AG09319 (cell line): ENCODE measurements at places on chromosomes 3 and 15.
A peak's percentile ranks its signal among the peaks of the same experiment; 100 is the strongest.

GRCh38 chr15:40182358-40183029 is 21.6 kb downstream of the BUB1B start:
- DNase-seq = no peak

GRCh38 chr3:4533489-4534443 is 40.6 kb downstream of the ITPR1 start:
- no peak for DNase-seq

- DNase-seq = no peak
These were observed 601.0 kb upstream of the ADAMTS9 start for GRCh38 chr3:65288776-65289175.

DNA sequence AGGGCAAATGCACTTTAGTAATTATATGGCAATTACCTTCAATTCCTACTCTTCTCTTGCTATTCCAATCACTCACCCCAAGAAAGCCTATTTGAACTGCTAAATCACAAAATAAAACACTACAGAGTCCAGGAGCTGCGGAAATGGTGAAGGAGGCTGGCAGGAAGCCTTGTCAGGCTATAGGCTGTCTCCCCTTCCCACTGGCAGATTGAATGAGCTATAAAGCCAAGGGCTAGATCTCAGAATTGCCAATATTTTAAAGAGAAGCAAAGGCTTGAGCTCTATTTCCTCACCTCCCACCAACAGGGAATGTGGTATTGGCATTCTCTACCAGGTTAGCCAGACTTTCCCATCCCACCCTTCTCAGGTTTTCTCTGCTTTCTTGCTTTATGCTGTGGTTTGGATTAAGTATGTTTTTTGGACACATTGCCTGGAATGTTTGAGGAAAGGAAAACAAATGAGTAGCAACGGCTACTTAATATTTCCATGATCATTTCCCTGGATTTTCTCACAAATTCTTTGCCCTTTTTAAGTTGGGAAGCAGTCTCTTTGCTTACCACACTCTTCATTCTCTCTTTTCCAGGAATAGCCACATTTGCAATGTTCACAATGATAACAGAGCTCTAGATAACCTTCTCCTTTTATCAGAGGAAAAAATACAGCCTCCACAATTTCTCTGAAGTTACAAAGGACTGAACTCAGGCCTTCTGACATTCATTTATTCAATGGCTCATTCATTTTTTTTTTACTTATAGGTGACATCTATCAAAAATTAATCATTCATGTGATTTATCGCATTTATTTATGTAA is 1125.4 kb downstream of the ROBO1 start:
- DNase-seq = no peak

- no peak for DNase-seq
These were observed 322.2 kb downstream of the SLC9A9 start for GRCh38 chr3:143526011-143526545.

DNA sequence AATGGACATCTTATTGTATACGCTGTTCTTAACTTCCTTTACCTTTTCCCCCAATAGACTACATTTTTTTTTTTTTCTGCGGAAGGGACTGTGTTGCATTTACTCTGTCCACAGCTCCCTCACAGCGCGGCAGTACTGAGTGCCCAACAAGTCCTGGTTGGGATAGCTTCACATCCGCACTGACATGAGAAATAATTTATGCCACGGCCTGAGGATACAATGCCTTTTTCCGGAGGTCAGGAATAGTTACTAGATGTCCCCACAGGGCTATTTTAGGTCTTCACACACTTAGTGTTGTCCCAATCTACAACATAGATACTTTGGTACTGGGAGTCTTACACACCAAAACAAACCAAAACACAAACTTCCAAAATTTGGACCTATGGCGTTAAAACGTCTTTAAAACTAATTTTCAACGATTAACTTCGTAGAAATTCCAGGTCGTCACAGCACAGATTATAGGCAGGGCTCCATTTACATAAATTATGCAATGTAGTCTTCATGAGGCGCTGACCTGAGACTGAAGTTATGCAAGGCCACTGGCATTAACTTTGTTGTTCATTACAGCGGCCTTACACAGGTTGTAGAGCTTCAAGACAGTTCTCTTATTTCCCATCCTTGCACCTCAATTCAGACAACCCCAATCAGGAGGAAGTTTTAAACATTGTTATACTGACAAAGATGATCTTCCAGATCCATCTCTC is 989 bp upstream of the PPIB start:
- no peak for DNase-seq

DNA sequence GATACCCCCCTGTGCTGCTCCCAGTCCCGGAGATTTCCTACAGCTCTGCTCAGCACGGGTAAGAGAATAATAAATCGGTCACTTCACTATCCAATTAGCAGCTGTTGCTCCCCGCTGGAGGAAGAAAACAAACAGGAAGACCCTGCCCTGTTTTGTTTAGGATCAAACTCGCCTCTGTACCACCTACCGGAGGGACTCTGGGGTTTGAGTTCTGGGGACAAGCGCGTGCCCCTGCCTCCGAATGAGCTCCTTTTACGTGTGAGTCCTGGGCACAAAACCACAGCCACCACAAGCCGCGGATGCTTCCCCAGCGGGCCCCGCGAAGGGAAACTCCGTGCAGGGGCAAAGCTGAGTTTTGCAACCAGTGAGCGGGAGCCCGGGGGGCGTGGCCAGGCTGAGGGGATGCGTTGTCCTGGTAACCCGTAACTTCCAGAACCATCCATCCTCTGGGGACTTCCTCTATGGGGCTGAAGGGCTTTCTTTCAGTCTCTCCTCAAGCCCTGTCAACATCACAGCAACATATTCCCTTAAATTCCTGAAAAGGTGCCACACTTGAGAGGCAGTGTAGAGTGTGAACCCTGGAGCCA is 315.7 kb upstream of the PROK2 start:
- DNase-seq = peak; percentile 30

DNA sequence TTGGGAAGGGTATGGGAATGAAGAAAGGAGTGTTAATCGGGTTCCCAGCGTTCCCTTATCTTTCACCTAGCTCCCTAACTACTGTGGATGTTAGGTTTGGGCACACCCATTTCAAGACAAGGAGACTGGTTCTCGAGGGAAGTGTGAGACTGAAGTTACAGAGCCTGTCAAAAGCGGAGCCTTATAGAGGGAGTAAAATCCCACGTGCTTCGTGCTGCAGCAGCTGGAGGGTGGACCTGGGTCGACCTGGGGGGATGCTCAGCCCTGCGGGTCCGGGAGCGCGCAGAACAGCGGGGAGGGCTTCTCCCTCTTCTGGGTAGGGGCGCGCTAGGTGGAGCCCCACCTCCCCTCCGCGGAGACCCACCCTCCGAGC is 314 bp upstream of the TMED3 start:
- no peak for DNase-seq

GRCh38 chr3:183082355-183082915 is 16.9 kb downstream of the MCCC1 start:
- no peak for DNase-seq

DNA sequence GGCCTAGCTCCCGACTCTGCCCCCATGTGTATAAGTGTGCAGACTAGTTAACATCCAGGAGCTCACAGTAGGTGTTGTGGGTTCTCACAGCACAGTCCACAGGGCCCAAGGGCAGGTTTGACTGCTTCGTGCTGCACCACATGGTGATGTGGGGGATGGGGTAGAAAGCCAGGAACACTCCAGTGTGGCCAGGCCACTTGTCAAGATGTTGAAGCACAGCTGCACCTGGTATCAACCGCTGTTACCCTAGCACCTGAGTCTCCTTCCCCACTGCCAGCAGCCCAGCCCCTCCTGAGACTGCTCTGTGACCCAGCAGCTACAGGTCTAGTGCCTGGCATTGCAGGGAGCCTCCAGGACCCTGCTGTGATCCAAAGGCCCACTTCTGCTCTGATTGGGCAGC is 53.4 kb downstream of the CHDH start:
- no peak for DNase-seq

DNA sequence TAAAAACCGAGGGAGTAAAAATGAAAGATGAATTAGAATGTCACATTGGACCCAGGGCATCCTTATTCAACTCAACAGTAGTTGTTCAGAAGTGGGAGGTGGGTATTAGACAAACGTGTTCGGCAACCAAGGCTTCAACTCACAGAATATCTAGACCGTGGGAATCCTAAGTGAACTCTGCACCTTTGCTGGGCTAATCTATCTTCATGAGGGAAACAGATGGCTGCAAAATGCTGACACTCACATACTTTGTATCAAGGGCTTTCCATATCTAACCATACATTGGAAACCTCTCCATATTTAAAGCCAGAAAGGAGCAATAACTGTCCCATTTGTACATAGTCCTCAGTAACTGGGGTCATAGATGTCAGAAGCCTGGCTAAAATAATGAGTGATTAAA is 20.9 kb downstream of the PLSCR1 start:
- no peak for DNase-seq

DNA sequence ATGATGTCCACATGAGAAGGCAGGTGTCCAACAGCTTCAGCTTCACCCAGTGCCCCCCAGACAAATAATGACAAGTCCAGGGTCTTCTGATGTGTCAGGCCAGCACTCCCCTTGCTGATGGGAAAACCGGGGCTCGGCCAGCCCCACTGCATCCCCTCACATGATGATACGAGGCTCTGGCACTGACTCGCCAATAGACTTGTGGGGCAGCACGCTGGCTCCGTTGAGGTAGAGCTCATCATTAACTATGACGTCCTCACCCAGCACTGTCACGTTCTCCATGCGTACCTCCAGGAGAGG is 2.1 kb upstream of the AMIGO3 start:
- DNase-seq = no peak

DNA sequence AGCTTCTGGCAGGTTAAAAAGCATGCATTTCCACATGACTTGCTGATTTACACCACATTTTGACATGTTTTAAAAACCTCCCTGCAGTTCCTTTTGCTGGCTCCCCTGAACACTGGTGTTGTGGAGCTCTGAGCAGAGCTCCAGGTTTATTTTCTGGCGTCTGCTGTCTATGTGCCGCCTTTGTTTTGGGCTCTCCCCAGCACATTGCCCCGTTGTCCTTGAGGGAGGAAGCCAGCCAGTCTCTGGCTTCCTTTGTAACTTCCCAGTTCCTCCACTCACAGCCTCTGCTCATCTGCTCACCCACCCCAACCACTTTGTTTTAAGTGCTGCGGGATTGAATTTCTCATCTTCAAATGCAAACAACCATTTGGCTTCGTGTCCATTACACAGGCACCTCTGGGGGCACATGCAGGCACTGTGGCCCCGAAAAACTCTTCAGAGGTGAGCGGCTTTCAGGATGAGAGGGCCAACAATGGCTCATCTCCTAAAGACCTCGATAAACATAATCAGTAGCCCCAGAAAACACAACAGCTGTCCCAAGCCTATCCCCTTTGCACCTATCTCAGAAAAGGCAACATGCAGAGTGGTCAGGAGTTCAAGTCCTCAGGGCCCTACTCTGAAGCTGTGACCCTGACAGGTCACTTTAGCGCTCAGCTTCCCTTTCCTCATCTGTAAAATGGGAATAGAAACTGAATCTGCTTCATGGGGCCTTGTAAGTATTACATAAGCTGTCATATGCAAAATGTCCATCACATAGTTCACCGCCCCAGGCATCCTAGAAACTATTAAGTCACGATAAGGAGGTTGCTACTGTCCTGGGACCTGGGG is 1.3 kb upstream of the MEF2A start:
- DNase-seq = no peak

DNA sequence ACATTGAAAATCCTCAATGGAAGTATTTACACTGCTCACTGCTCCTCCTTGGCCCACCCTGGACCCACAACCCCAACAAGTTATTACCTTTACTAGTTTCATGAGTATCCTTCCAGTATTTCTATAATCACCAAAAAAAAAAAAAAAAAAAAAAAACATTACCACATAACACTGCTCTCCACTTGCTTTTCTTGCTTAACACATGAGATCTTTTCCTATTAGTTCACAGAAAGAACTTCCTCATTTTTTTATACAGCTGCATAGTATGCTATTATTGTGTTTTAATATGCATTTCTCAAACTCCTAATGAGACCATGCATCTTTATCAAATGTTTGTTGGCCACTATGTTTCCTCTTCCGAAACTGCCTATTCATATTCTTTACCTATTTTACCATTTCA is 14.6 kb downstream of the GABPB1 start:
- no peak for DNase-seq

- no peak for DNase-seq
These were observed 109.4 kb upstream of the SMAD3 start for GRCh38 chr15:66955871-66956585.

- DNase-seq = no peak
These were observed 15.3 kb downstream of the ERC2 start for GRCh38 chr3:56453011-56453410.

- DNase-seq = no peak
These were observed 12.3 kb upstream of the KPNA4 start for GRCh38 chr3:160577556-160578195.

DNA sequence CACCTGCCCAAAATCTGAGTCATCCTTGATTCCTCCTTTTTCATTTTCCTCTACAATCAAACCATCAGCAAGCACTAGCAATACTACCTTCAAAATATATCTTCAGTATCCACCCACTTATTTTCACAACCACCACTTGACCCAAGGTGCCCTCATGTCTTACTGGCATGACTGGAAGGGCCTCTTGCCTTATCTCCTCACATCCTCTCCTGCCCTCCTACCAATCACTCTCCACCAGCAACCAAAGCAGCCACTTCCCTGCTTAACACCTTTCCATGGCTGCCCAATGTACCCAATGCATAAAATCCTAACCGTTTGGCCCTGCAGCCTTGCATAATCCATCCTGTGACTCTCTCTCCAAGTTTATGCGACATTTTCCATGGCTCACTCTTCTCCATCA is 76.0 kb downstream of the MTHFS start:
- DNase-seq = no peak

DNA sequence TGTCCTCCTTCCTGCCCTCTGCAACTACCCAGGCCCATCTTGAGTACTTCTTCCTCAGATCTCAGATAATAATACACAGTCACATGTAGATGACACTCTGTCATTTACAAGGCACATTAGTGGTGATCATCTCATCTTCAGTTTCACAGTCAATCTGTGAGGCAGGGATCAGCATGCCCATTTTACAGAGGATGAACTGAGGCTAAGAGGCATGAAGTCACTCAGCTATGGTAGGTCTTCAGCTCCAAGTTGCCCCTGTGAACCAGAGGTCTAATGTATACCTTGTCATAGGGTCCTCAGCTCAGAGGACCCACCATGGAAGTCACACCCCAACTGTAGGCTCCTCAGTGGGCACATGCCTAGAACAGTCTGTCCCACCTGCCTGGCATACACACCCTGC is 4.2 kb upstream of the CILP start:
- no peak for DNase-seq

GRCh38 chr3:69182588-69183316 is 60.4 kb upstream of the LMOD3 start:
- DNase-seq = no peak

DNA sequence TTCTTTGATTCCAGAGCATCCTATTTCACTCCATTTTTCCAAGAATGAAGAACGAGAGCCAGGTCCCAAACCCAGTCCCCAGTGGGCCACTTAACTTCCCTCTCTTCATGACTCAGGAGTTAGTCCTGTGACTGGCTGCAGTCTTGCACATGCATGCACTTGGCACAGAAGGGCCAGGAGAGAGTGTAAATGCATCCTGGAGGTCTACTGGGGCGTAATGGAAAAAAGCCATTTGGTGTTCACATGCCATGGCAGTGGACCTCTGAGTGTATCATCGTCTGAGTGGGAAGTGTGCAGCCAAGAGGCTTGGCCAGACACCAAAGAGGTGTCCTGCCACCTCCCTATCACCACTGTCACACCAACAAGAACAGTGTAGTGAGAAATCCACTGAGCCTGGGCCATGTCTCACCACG is 15.1 kb upstream of the RFTN1 start:
- no peak for DNase-seq
